ENCODE measurements at places on chromosomes 5 and 9.

DNA sequence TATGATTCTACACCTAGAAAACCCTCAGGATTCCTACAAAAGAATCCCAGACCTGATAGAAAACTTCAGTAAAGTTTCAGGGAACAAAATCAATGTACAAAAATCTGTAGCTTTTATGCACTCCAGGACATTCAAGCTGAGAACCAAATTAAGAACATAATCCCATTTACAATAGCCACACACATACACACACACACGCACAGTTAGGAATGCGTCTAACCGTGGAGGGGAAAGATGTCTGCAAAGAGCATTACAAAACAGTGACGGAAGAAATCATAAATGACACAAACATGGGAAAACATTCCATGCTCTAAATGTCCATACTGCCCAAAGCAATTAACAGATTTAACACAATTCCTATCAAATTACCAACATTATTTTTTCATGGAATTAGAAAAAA is 51.4 kb upstream of the CAST start:
- DNase-seq = no peak

- peak; percentile 32 for DNase-seq
These were observed 437.1 kb upstream of the TLE4 start for GRCh38 chr9:79134654-79135053.

DNA sequence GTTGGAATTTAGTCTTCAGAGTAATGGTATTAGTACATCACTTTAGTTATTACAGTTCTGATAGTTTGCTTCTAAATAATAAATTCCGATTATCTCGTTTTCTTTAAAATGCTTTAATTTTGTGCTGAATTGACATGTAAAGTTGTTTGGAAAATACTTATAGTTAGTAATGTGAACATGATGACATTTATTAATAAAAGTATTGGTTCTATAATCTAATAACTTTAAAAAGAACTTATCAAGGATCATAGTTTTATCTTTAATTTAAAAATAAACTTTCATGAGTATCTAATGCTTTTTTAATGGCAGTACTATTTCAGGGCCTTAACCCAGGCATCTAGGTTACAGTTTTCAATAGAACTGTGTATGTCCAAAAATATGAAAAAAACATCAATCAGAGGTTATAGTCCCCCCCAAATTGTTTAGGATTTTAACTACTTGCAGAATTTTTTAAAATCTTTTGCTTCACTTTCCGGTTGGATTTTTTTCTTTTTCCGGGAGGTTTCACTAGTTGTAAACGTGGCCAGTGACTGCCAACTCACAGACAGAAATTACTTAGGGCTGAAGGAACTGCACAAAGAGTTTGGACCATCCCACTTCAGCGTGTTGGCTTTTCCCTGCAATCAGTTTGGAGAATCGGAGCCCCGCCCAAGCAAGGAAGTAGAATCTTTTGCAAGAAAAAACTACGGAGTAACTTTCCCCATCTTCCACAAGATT is 680 bp downstream of the GPX8 start:
- peak; percentile 89 for DNase-seq

GRCh38 chr9:129857207-129857606 is 21.9 kb downstream of the USP20 start:
- DNase-seq = no peak

DNA sequence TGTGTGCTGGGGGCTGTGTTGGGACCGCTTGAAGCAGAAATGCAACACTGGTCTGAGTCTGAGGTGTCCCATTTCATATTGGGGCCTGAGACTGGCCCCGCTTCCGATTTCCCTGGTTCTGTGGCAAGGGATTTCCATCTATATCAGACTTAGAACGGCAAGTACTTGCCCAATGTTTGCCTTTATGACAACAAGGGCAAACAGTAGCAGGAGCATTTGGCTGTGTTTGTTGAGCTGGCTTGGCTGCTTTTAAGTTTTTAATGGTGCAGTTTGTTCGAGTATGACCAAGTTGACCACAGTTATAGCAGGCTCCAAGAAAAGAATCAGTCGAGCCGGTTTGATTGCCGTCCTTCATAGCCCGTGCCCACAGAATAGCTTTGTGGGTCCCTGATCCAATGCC is 17.0 kb downstream of the HSDL2 start:
- DNase-seq = no peak

GRCh38 chr5:174501461-174502069 is 222.8 kb upstream of the MSX2 start:
- no peak for DNase-seq

DNA sequence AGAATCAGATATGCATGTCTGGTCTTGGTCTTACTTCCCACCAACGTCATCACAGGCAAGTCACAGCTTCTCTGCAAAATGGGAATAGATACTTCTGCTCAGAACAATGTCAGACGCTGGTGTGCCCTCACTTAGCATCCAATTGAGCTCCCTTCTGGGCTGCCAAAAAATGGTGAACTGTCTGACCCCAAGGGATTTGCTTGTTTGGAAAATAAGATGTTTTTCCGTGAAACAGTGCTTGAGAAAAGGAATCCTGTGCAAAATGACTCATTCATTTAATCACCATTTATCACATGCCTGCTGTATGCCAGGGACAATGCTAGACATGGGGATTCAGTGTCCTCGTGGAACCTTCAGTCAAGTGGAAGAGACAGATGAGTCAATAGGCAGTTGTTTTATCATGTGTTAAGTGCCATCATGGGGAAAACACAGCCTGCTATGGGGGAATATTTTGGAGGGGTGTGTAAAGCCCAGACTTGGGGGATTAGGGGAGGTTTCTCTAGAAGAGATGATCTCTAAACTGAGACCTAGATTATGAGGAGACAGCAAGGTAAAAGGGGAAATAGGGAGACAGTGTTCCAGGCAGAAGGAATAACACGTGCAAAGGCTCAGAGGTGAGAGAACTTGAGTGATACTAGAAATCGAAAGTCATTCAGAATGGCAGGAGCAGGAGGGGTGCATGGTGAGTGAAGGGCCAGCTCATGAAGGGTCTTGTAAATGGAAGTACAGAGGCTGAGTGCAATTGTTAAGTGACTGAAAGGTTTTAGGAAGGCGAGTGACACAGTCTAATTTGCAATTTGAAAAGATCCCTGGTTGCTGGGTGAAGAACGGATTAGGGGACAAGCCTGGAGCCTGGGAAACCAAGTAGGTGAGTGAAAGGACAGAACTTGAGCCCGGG is 3.9 kb downstream of the NIPAL4 start:
- no peak for DNase-seq

DNA sequence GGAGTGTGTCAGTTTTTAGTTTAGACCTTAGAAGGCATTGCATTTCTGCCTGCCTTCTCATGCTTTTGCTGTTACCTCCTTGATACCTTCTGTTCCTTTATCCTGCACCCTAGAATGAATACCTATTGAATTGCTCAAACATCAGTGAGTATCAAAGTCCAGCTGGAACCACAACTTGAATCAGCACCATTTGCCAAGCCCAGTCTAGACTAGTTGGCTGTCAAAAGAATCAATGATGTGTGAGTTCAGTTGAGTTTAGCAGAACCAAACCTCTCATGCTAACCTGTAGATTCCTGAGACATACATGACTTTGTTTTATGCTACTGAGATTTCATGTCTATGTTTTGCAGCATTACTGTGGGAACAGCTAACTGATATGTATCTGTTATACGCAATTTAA is 116.6 kb downstream of the FAM170A start:
- no peak for DNase-seq

GRCh38 chr5:161095953-161096352 is 243.9 kb upstream of the ATP10B start:
- DNase-seq = no peak

DNA sequence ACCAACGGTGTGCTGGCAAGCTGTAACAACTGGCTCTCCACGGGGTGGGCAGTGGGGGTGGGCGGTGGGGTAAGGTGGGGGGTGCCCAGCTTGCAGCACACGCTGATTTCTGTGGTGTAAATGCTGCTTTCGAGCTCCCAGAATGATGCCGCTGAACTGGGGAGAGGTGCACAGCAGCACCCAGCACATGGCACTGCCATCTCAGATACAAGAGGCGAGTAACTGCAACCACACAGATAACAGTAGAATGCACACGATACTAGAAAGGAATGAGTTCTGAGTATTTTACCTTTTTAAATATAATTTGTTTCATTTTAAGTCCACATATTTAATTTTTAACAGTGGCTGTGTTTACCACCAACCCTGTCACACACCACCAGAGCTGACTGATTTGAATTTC is 87.9 kb downstream of the SEMA4D start:
- no peak for DNase-seq

DNA sequence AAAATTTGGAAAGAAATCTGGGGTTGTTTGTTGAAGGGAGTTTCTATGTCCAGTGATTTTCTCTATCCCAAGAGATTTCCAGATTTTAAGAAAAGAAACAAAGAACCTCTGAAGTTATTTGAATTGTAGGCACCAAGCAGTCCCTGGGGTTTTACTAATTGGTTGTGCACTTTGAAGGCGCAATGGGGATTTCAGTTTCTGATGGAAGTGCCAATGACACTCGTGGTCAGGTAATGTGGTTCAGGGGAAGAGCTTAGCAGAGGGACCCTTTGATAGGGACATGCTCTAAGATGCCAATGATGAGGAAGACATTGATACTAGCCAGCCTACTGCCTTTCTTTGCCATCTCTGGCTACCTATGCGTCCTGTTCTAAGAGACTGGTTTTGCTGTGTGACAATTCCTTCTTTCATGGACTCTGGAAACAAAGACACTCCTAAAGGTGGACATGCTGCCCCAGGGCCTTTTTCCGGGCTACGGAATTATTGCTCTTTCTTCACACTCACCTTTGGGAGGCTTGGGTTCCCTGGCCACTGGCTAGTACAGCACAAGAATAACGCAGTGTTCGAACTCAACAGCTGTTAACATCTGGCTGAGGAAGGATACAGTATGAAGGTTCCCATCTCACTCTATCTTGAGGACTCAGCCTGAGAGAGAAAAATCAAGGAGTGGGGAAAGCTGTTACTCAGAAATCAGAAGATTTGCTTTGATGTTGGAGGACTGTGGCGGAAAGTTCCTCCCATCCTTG is 6.9 kb upstream of the TRAF1 start:
- no peak for DNase-seq

DNA sequence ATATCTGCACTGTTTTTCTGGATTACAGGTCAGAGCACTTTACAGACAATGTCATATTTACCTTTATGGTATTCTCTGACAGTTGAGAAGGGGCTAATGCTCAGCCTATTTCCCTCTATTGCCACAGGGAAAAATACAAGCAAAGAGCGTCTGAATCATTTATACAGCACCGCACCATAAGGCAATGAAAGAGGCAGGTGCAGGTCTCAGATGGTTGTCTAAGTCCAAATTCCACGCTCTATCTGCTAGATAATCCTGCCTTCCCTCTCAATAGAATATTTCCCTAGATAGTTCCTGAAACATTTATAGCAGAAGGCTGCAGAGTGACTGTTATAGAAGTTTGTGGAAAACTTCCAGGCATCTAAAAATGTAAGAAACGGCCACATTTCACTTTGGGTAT is 446.1 kb upstream of the CDH6 start:
- DNase-seq = no peak

GRCh38 chr5:168772316-168772961 is 193.3 kb upstream of the PANK3 start:
- DNase-seq = no peak

- DNase-seq = no peak
These were observed 41.6 kb upstream of the MROH2B start for GRCh38 chr5:41112486-41113455.

- peak; percentile 38 for DNase-seq
These were observed 680.8 kb downstream of the CETN3 start for GRCh38 chr5:89728750-89729149.

DNA sequence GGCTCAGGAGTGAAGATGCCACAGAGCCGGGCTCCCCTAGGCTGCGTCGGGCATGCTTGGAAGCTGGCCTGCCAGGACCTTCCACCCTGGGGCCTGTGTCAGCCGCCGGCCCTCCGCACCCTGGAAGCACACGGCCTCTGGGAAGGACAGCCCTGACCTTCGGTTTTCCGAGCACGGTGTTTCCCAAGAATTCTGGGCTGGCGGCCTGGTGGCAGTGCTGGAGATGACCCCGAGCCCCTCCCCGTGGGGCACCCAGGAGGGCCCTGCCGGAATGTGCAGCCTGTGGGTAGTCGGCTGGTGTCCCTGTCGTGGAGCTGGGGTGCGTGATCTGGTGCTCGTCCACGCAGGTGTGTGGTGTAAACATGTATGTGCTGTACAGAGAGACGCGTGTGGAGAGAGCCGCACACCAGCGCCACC is 113.1 kb downstream of the RXRA start:
- no peak for DNase-seq

GRCh38 chr5:83059341-83059740 is 17.9 kb downstream of the TMEM167A start:
- DNase-seq = no peak
